NCI-H526 treated with DMSO at 0.1 percent for 48 hours (cell line): ENCODE measurements at places on chromosomes 3 and 15.

- DNase-seq = no peak
Measured at GRCh38 chr3:72274493-72275330, 489.8 kb upstream of the PROK2 start.

- no peak for DNase-seq
Measured at GRCh38 chr3:127177226-127177625, 15.7 kb upstream of the PRR23E start.

GRCh38 chr15:79283252-79284048 lies 928 bp downstream of the ANKRD34C start:
- no peak for DNase-seq

GRCh38 chr3:181940703-181941102 lies 229.0 kb downstream of the SOX2 start:
- no peak for DNase-seq

DNA sequence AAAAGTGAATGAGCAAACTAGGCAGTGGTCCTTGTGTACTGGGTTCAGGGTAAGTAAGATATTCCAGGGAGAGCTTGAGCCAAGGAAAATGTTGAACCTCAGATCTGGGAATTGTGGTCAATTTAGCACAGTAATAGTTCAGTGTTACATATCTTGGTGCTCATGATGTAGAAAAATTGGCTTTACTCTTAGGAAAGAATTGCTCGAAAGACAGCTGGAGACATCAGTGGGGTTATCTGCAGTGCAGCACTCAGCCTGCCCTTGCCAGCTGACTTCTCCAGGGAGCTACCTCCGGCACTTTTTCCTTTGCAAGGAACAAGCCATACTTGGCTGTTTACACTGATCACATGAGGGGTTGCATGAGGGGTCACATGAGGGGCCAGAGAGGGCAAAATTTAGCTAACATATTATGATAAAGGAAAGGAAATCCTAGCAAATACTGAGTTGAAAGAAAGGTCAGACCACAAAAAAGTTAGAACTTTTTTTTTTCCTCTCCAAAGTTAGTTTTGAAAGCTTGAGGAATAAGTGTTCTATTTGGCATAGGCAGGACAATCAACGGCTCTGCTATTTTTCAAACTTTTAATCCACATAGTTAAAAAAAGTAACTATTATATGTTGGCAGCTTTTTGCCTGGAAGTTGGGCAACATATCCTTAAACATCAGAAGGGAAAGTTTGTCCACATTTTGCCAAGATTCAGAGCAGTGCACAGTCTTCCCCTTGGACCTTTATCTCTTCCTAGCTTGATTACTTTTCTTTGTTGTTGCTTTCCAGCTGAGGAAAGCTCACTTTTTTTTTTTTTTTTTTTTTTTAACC lies 92.4 kb downstream of the COL6A6 start:
- DNase-seq = no peak
